ENCODE measurements at places on chromosomes 16 and 17. TPM values are rescaled to one million over a fixed set of nuclear protein-coding genes. Genes with fewer than 3 reads are reported as not detected.

Gene TNP2
- total RNA-seq: not detected

GRCh38 chr16:69367980-69368379, 16.4 kb upstream of the TMED6 start:
- peaks cover 62% of the 10 kb centered on the region for H3K36me3 ChIP-seq
- peak overlapping the region; percentile 29 for H3K27ac ChIP-seq
- H3K4me1 ChIP-seq: peaks cover 21% of the 10 kb centered on the region
- no peak overlapping the region for H3K4me3 ChIP-seq
- H3K27me3 ChIP-seq: no peaks in the 10 kb centered on the region

GRCh38 chr16:56481468-56482122, 30.2 kb downstream of the OGFOD1 start:
- DNase-seq: no peak
- H3K27ac ChIP-seq: no peak overlapping the region
- no peak overlapping the region for H3K4me3 ChIP-seq
- peaks cover 37% of the 10 kb centered on the region for H3K36me3 ChIP-seq
- H3K27me3 ChIP-seq: no peaks in the 10 kb centered on the region
- peaks cover 21% of the 10 kb centered on the region for H3K4me1 ChIP-seq

- DNase-seq: no peak
- H3K27me3 ChIP-seq: no peaks in the 10 kb centered on the region
- H3K4me3 ChIP-seq: no peak overlapping the region
Measured at GRCh38 chr16:12064291-12064690, 87.8 kb downstream of the SNX29 start.

- no peaks in the 10 kb centered on the region for H3K4me1 ChIP-seq
- peaks cover 7% of the 10 kb centered on the region for H3K27me3 ChIP-seq
- no peak overlapping the region for H3K4me3 ChIP-seq
- H3K27ac ChIP-seq: no peak overlapping the region
Measured at GRCh38 chr16:58842746-58843145, 108.6 kb upstream of the GOT2 start.

DNA sequence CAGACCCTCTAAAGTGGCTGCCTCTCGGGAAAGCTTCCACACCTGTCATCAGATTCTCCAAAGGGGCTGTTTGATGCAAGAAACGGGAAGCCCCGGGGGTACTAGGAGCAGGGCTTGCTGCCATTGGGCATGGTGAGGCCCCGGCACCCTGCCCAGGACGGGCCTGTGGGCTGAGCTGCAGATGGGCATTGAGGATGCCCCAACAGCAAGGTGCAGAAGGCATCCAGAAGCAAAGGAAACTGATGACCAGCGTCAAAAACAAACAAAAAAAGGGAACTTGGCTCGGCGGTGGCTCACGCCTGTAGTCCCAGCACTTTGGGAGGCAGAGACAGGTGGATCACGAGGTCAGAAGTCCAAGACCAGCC, 1.5 kb upstream of the LIMD2 start:
- peak overlapping the region; percentile 94 for H3K27ac ChIP-seq
- H3K4me1 ChIP-seq: peaks cover 64% of the 10 kb centered on the region
- H3K27me3 ChIP-seq: no peaks in the 10 kb centered on the region
- no peak for DNase-seq
- H3K4me3 ChIP-seq: peak overlapping the region; percentile 82
